ENCODE measurements at places on chromosomes 12 and 14.

- no peak for DNase-seq
These were observed 227.7 kb downstream of the SLC16A7 start for GRCh38 chr12:59823567-59823966.

DNA sequence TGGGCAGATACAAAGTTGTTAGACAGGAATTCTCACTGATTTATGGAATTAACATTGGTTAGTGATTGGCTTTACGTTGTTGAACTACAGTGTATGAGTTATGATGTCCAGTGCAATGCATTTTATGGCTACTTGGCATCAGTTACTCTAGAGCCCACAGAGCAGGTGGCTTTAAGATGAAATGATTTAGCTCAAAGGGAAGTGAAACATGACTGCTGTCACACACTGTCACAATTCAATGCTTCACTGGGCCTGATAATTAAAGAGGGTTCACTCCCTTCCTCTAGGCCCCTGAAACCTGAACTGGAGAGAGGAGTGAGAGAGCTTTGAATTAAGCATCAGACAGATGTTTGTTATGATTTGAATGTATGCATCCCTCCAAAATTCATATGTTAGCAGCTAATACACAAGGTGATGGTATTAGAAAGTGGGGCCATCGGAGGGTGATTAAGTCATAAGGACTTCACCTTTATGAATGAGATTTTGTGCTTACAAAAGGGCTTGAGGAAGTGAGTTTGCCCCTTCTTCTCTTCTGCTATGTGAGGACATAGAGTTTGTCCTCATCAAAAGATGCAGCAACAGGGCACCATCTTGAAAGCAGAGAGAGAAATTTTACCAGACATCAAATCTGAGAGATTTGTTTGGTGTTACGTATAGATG is 175.8 kb upstream of the GRIN2B start:
- DNase-seq, result no peak

- peak; percentile 15 for DNase-seq
These were observed 151.6 kb upstream of the OR4E1 start for GRCh38 chr14:21825149-21825743.

DNA sequence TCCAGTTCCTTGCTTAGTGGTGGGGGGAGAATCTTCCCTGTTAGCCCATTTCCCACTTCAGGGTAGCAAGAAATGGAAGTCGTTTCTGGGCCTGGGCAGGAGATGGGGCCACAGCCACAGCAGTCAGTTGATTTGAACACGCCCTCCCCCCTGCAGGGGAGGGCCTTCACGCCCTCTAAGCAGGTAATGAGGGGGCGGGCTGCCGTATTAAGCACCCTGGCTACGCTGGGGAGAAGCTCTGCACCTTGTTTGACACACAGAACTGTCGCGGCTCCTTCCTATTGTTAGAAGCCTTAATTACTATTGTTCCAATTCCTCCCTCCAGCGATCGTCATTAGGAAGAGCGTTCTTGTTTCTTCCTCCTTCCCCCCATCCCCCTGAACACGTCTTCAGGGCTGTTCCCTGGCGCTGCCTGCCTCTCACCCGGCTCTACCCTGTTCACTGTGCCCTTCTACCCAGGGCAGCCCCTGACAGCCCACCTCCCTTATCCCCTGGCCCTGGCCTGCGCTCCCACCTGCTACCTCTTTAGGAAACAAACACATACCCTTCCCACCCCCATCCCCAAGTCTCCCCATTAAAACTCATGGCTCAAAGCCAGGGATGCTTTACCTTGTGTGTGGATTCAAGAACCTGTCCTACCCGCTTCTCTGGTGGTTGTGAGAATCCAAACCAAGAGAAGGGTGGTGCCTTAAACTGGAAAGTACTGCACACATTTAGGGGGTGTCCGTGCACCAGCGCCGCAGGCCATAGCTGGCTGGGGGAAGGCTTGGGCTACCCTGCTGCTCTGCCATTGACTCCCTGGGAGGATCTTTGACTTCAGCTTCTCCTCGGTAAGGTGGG is 137.6 kb downstream of the TSPAN9 start:
- no peak for DNase-seq

- DNase-seq, result no peak
These were observed 5.6 kb upstream of the NPAS3 start for GRCh38 chr14:32932914-32933628.

GRCh38 chr12:89756194-89756584 is 47.6 kb upstream of the ATP2B1 start:
- DNase-seq, result no peak

DNA sequence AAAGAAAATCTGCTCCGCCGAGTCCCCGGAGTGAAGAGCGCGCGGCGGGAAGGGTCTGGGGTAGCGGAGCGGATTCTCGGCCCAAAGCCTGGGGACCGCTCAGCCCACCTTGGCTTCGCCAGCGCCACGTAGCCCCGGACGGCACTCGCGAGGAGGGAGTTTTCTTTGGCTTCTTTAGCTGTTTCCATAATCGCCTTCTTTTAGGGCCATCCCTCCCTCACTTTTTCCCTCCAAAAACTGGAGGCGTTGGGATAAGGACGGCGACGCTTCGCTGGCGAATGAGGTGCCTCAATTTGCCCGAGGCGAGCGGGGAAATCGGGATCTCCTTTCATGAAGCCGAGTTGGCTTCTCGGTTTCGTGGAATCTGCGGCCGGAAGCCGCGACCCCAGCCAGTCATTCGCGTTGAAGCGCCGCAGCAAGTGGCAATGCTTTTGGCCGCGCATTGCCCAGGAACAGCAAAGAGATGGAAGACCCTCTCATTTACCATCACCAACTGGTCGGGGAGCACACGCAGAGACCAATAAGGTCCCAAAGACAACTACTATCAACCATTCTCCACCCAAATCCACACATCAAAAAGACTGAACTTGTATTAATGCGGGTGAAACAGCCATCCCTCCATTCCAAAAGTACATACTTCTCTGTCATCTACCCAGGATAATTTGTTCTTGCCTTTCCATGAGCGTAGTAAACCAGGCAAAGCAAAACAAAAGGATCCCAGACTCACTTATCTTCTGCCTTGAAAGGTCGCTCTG is 8.4 kb upstream of the SIX1 start:
- no peak for DNase-seq
